DND-41 (cell line): ENCODE measurements at places on chromosomes 2 and 18.
A peak's percentile ranks its signal among the peaks of the same experiment; 100 is the strongest.

DNA sequence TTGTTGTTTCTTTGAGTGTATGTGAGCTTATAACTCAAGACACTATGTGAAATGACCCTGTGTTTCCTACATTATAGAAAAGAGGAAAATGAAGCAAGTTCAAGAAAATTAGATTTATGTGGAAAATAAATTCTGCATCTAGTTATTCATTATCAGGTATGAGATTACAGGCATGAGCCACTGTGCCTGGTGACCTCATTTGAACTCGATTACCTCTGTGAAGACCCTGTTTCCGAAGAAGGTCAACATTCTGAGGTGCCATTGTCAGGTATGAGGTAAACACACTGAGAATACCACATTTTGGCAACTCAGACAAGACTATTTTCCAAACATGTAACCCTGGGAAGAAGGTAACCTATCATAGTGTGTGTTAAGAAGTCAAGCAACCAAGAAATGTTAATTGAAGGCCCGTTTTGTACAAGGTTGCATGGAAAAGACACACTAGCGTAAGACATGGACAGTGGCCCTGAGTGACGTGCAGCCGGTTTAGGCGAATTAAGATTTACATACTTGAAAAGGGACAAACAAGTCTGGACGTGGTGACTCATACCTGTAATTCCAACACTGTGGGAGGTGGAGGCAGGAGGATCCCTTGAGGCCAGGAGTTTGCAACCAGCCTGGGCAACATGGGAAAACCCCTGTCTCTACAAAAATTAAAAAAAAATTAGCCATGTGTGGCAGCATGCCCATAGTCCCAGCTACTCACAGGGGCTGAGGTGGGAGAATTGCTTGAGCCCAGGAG is 186.6 kb downstream of the NEDD4L start:
- no peak for DNase-seq

DNA sequence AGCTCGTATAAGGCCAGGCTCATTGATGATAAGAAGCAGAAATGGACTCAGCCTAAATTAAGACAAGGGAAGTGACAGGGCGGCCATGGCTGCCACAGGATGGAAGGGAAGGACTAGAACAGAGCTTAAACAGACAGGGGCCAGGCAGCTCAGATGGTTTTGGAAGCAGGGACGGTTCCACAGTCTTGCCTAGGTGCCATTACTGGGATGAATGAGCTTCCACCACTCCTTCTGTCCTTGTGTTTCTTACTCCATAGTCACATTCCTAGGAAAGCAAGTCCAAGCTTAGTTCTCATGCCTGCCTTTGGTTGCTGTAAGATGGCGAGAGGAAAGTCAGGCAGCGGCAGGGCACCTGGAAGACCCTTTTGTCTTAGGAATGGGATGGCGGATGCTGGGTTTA is 11.9 kb downstream of the GNLY start:
- no peak for DNase-seq

GRCh38 chr2:128510701-128511397 is 192.2 kb upstream of the HS6ST1 start:
- no peak for DNase-seq

DNA sequence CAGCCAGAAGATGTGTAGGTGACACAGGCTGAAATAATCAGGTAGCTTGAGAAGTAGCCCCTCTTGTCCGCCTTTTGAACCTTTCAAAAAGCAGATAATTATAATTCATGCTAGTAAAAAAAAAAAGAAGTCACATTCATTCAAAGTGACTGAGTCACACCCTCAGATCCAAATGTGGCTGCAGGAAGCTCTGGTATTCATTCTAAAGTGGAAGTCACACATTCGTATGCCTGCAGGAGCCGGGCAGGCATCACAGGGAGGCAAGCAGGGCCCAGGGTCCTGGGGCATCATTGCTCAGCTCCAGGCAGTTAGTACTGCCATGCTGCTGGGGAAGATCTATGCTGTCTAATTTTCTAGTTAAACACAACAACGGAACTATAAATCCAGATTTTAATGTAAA is 21.7 kb upstream of the RAB11FIP5 start:
- DNase-seq = no peak

DNA sequence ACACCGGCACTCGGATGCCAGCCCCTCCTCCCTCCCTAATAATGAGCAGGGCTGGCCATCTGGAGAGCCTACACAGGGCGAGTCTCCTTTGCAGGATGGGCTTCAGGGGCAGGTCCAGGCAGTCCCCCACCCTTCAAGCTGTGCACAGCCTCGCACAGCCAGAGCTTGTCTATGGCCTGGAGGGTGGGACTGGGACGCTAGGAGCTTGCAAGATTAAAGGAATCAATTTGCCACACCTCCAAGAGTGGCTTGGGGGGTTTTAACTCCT is 43.9 kb upstream of the OTOF start:
- DNase-seq = no peak

GRCh38 chr2:84849271-84849952 is 31.5 kb downstream of the TRABD2A start:
- DNase-seq = no peak

GRCh38 chr2:133787207-133787606 is 218.9 kb upstream of the NCKAP5 start:
- DNase-seq = no peak

- DNase-seq = no peak
Observed at GRCh38 chr2:38149531-38149930, 73.6 kb upstream of the CYP1B1 start.

- DNase-seq = no peak
Observed at GRCh38 chr2:71685073-71685848, 231.9 kb downstream of the DYSF start.

- no peak for DNase-seq
Observed at GRCh38 chr2:237900891-237901831, 41.7 kb downstream of the RAMP1 start.

DNA sequence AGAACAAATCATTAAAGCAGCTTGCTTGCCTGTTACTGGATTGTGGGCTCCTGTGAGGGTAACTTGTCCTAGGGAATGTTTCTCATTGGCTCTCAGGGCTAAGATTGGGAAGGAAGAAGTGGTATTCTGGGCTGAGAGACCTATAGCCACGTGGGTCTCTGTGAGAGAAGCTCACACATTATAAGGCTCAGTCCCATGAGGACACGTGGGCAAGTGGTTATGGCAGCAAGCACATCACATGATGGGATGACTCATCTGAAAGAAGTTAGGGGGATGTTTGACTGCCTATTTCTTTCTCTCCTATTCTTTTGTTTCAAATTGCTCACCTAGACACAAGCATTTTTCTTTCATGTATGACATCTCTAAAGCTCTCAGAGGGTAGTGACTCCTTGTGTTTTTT is 418.0 kb upstream of the ST6GAL2 start:
- no peak for DNase-seq

GRCh38 chr2:8378016-8378810 is 303.6 kb upstream of the ID2 start:
- DNase-seq = no peak

DNA sequence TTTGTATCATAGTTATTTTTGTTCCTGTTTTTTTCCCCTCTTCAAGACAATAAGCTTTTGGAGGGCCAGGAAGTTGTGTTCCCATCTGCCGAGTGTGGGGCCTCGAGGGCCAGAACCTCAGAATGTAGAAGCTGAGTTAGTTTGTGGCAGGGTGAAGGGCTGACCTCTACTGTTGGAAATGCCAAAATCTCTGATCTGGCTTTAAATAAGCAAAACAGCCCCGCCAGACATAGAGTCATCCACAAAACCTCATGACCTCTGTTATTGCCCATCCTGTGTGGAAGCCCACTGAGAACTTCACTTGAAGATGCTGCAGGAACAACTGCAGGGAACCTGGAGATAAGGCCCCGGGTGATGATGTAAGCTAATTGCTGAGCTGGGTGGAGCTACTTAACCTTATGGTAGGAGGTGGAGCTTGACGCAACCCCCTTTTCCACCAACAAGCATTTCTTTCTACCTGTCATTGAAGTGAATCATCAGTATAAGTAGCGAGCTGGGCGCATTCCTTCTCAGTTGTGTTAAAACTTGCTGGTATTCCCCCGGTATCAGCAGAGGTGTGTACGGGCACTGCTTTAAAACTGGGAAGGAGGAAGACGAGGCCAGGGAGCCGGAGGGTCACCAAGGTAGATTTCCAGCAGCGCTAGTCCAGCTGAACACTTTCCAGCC is 177.2 kb downstream of the NEDD4L start:
- DNase-seq = no peak

DNA sequence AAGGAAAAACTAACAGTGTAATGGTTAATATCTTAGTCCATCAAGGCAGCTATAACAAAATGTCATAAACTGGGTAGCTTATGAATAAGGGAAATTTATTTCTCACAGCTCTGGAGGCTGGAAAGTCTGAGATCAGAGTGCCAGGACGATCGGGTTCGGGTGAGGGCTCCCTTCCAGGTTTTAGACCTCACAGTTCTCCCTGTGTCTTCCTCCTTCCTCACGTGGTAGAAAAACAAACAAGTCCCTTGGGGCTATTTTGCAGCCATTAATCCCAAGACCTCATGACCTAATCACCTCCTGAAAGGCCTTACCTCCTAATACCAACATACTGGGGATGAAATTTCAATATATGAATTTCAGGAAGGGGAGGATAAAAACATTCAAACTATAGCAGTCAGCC is 455.9 kb downstream of the CNTNAP5 start:
- no peak for DNase-seq

- DNase-seq = no peak
Observed at GRCh38 chr2:63788071-63788470, 53.6 kb upstream of the UGP2 start.

DNA sequence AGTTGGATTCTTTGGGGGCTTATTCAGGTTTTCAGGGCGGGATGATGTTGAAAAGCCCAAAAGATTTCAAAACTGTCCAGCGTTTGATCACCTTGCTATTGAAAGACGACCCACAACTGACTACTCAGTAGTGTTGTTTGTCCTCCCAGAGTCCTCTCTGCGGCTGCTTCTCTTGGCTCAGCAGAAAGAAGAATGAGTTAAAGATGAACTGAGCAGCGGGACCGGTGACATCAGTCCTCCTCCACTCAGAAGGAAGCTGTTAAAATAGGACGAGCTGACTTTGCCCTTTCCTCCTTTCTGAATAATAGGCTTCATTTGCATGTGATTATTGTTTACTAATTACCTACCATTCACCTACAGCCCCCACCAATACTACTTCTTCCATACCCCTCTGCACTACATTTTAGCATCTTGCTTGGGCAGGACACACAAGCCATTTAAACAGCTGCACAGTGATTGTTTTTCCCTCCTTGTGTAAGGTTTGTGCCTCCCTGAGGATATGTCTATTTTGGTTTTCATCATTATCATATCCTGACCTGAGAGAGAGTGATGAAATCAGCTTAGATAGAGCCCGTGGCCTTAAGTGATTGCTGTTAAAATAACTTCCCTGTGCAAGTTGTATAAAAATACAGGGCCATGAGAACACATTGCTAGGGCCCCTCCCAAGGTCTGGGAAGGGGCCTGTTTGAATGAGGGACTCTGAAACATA is 261.8 kb downstream of the FHOD3 start:
- no peak for DNase-seq

- peak; percentile 66 for DNase-seq
Observed at GRCh38 chr2:128414351-128414750, 95.7 kb upstream of the HS6ST1 start.

GRCh38 chr18:60266558-60266957 is 106.0 kb downstream of the MC4R start:
- DNase-seq = no peak

DNA sequence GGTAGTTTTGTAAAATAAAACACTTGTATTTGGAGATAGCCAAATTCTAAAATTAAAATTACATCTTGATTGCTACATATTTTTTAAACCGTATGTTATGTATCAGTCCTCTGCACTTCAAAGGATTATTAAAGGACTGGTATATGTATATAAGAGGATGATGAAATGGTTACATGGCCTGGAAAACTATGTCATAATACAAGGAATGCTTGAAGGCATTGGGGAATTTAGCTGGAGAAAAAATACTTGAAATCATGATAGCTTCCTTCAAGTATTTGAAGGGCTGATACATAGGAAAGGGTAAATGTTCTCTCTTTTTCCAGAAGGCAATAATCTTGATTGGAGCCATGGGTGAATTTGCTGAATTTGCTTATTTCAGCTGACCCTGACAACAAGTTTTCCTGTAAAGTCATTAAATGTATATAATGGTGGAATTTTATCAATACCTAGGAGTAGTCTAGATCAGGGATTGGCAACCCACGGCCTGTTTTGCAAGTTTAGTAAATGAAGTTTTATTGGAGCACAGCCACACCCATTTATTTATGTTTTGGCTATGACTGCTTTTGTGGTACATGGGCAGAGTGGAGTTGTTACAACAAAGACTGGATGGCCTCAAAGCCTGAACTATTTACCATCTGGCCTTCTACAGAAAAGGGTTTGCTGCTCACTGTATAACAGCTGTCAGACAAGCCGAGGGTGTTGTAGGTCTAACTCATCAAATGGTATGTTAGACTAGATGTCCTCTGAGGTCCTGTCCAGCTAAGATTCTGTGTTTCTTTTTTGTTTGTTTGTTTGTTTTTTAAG is 34.4 kb downstream of the ACYP2 start:
- DNase-seq = no peak

DNA sequence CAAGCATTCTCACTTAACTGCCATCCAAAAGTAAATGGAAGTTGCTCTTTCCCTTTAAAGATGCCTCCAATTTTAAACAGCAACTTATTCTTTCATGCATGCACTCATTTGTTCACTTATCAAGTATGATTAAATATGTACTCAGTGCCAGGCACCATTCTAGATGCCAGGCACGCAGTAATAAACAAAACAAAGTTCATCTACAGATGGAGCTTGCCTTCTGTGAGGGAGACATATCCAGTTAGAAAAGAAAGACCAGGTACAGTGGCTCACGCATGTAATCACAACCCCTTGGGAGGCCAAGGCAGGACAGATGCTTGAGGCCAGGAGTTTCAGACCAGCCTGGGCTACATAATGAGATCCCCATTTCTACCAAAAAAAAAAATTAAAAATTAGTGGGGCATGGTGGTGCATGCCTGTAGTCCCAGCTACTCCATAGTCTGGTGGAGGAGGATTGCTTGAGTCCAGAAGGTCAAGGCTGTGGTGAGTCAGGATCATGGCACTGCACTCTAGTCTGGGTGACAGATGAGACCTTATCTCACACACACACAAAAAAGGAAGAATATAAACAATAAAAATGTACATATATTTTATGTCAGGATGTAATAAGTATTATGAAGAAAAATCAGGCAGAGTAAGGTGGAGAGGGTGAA is 19.2 kb upstream of the CCDC141 start:
- DNase-seq = no peak

GRCh38 chr2:118145806-118146205 is 57.5 kb downstream of the INSIG2 start:
- no peak for DNase-seq

- DNase-seq = no peak
Observed at GRCh38 chr2:70937866-70938585, 2.3 kb downstream of the ATP6V1B1 start.

DNA sequence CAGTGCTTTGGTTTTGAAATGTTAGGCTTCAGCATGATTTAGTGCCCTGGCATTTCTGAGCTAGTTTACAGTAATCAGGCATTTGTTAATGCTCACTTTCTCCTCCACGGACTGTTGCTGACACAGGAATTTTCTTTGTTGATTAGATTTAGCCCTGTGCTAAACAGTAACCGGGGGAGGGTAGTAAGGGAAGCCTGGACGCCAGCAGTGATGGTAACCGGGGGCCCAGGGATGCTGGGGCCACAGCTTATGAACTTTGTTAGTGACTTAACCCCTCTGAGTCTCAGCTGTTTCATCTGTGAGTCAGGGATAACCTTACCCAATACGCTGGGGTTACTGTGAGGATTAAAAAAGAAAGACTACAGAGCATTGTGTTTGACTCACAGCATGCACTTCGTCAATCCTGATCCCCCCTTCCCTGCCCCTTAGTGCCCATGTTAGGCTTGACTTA is 33.5 kb downstream of the KLHL29 start:
- DNase-seq = no peak
